Psoas muscle (tissue), 8 donors: ENCODE measurements at places on chromosomes 1 and 21. TPM values are rescaled to one million over a fixed set of nuclear protein-coding genes. Genes with fewer than 3 reads are reported as not detected.

Gene PLEKHO1
- 40.4 TPM for total RNA-seq

Gene ASCL5
- total RNA-seq = not detected

GRCh38 chr1:225242611-225243010, 185.2 kb downstream of the LBR start:
- H3K27me3 ChIP-seq = no peaks in the 10 kb centered on the region
- no peak overlapping the region for H3K27ac ChIP-seq
- H3K36me3 ChIP-seq = no peaks in the 10 kb centered on the region

Gene PHGDH
- total RNA-seq = 5.1 TPM

DNA sequence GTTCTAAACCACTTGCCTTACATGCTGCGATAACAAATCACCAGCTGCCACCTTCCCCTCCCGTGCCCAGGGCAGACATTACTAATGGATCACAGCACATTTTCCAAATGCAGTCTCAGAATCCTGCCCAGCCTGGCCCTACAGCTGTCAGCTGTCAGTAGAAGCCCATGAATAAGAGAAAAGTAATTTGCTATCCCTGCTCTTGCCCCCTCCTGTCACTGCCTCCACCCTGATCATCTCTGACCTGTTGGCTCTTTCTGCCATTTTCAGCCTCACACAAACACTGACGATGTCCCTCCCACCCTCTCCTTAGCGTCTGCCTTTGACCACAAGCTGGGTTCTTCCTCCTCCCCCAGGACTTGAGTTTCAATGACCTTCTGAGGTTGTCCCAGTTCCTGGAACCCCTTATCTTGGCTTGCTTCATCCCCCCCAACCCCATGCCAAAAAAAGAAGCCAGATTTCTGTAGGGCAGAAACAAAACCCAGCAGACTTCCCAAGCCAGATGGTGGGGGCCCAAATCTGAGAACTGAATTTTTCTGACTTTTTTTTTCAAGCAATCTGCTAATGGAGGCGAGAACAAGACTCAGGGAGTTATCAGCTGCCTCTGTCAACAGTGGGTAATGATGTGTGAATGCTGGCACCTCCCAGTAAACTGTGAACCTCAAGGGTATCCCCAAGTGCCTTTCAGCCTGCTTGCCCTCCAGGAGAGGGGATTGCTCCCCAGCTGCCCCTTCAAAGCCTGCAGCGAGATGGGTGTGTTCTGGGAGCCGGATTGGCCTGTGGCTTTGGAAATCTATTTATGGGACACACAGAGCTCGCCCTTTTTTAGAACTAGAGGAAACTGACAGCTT, 216.5 kb upstream of the VAMP3 start:
- no peaks in the 10 kb centered on the region for H3K4me1 ChIP-seq
- no peak overlapping the region for H3K27ac ChIP-seq
- H3K4me3 ChIP-seq = no peak overlapping the region
- no peak for DNase-seq
